ENCODE measurements at places on chromosomes 5 and 9. TPM values are rescaled to one million over a fixed set of nuclear protein-coding genes. Genes with fewer than 3 reads are reported as not detected.
A peak's percentile ranks its signal among the peaks of the same experiment; 100 is the strongest.

- no peak for DNase-seq
- peaks cover 2% of the 10 kb centered on the region for H3K27me3 ChIP-seq
- H3K27ac ChIP-seq = no peak overlapping the region
- no peaks in the 10 kb centered on the region for H3K4me1 ChIP-seq
- peaks cover 7% of the 10 kb centered on the region for H3K36me3 ChIP-seq
Measured at GRCh38 chr9:70229026-70229425, 29.8 kb upstream of the SMC5 start.

The PCDHGC5 gene
- 2.9 TPM for total RNA-seq

The SOX30 gene
- 0.15 TPM for total RNA-seq

GRCh38 chr9:137294681-137295237 is 7.3 kb downstream of the NRARP start:
- DNase-seq = peak; percentile 36
- peaks cover 11% of the 10 kb centered on the region for H3K27me3 ChIP-seq
- peaks cover 28% of the 10 kb centered on the region for H3K4me1 ChIP-seq
- H3K27ac ChIP-seq = peak overlapping the region; percentile 82
- peak overlapping the region; percentile 84 for H3K4me3 ChIP-seq

DNA sequence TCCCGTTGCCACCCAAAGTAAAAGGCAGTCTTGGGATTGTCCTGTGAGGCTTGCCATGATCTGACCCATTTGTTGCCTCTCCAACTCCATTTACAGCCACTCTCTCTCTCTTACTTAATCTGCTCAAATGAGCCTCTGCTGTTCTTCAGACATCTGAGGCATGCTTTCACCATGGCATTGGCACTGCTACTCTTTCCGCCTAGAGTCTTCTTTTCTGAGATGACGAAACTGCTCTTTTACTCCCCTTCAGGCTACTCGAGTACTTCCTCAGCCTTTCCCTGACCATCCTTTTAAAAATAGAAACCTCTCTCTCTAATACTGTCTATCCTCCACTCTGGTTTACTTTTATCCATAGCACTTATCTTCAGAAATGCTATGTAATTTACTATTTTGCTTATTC is 9.0 kb downstream of the FOCAD start:
- DNase-seq = no peak
- no peak overlapping the region for H3K4me3 ChIP-seq
- no peaks in the 10 kb centered on the region for H3K36me3 ChIP-seq
- peaks cover 10% of the 10 kb centered on the region for H3K4me1 ChIP-seq

GRCh38 chr9:25681266-25681665 is 3.0 kb upstream of the TUSC1 start:
- H3K36me3 ChIP-seq = no peaks in the 10 kb centered on the region
- peaks cover 1% of the 10 kb centered on the region for H3K27me3 ChIP-seq
- no peak overlapping the region for H3K4me3 ChIP-seq
- peaks cover 4% of the 10 kb centered on the region for H3K4me1 ChIP-seq
- DNase-seq = no peak

DNA sequence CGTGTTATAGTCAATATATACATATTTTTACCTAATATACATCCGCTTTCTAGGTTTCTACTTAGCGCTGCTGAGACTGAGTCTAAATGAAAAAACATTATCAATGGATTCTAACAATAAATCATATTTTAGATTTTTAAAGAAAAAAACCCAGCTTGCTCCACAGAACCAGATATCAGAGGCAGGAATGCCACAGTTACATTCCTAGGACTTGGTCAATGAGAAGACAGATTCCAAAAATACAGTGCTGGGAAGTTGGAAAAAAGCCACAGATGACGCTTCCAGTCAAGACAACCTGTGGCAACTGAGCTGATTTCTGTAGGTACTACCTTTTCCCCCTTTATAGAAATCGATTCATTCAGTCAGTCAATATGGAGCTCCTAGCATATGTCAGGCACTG is 577 bp upstream of the CCDC112 start:
- peaks cover 9% of the 10 kb centered on the region for H3K4me1 ChIP-seq
- no peaks in the 10 kb centered on the region for H3K27me3 ChIP-seq
- H3K4me3 ChIP-seq = no peak overlapping the region
- DNase-seq = no peak
- no peak overlapping the region for H3K27ac ChIP-seq

The ATP10B gene
- total RNA-seq = not detected

The MAN2A1 gene
- total RNA-seq = 83.6 TPM

The DNAJC25 gene
- total RNA-seq = 3.9 TPM

The PROB1 gene
- total RNA-seq = 7.3 TPM

DNA sequence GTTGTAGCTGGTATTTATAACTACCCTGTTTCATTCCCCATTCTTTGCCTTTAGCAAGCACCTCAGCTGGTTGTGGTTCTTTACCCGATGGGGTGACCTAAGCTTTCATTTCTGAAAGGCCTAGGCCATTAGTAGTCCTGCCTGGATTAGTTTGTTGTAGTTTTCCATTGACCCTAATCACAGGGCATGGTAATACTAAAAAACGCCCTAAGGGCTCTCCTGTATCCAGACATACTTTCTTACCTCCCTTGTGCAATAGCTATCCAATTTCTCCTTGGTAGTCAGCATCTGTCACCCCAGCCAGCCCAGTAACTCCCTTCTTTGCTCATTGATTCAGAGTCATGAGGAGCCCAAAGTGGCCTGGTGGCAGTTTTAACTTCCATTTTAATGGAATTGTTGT is 24.0 kb downstream of the TMOD1 start:
- no peaks in the 10 kb centered on the region for H3K27me3 ChIP-seq
- no peak overlapping the region for H3K4me3 ChIP-seq
- H3K36me3 ChIP-seq = no peaks in the 10 kb centered on the region
- H3K27ac ChIP-seq = no peak overlapping the region
- H3K4me1 ChIP-seq = no peaks in the 10 kb centered on the region

The SH3PXD2B gene
- total RNA-seq = 74.1 TPM

GRCh38 chr9:19456426-19456825 is 47.6 kb downstream of the ACER2 start:
- H3K36me3 ChIP-seq = no peaks in the 10 kb centered on the region
- DNase-seq = no peak
- H3K27ac ChIP-seq = no peak overlapping the region
- peaks cover 8% of the 10 kb centered on the region for H3K4me1 ChIP-seq

The KIF4B gene
- 0.54 TPM for total RNA-seq

DNA sequence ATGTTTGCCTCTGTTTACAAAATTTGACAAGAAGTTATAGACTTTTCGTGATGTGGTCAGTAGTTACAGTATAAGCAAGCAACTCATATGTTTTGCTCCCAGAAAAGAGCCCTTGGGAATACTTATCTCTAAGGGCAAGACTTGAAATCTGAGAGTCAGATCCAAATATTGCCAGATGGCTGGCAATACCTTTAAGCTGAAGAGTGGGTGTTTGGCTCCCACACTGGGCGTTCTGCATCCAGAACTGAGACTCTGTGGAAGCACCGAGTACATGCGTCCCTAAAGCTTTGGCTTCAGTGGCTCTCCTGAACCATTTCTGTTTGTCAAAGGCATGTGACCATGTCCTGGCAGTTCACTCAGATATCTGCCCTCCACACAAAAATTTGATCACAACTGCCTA is 194.1 kb downstream of the DCP2 start:
- no peak overlapping the region for H3K27ac ChIP-seq
- no peaks in the 10 kb centered on the region for H3K36me3 ChIP-seq
- no peaks in the 10 kb centered on the region for H3K4me1 ChIP-seq
- no peak overlapping the region for H3K4me3 ChIP-seq
- no peak for DNase-seq

- no peaks in the 10 kb centered on the region for H3K4me1 ChIP-seq
- no peak for DNase-seq
- no peak overlapping the region for H3K4me3 ChIP-seq
- H3K36me3 ChIP-seq = no peaks in the 10 kb centered on the region
Measured at GRCh38 chr9:134494273-134494815, 147.3 kb upstream of the COL5A1 start.

GRCh38 chr5:56356121-56356835 is 123.1 kb upstream of the ANKRD55 start:
- H3K4me1 ChIP-seq = peaks cover 11% of the 10 kb centered on the region
- H3K4me3 ChIP-seq = no peak overlapping the region
- no peak overlapping the region for H3K27ac ChIP-seq
- no peaks in the 10 kb centered on the region for H3K36me3 ChIP-seq

DNA sequence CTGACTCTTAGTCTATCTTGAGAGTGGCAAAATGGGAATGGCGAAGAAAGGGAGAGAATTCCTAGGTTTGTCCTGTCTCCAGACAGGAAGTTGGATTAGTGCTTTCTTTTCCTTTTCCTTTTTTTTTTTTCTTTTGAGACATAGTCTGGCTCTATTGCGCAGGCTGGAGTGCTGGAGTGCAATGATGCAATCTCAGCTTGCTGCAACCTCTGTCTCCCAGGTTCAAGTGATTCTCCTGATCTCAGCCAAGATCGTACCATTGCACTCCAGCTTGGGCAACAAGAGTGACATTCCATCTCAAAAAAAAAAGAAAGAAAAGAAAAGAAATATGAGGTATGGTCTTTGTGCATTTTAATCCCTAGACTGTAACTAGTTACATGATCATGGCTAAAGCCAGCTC is 12.6 kb upstream of the KIF27 start:
- no peak overlapping the region for H3K4me3 ChIP-seq
- H3K36me3 ChIP-seq = no peaks in the 10 kb centered on the region
- H3K27ac ChIP-seq = peak overlapping the region; percentile 89
- peaks cover 1% of the 10 kb centered on the region for H3K27me3 ChIP-seq
- H3K4me1 ChIP-seq = peaks cover 25% of the 10 kb centered on the region
- DNase-seq = no peak

GRCh38 chr9:79242489-79242888 is 329.3 kb upstream of the TLE4 start:
- H3K27ac ChIP-seq = no peak overlapping the region
- H3K36me3 ChIP-seq = no peaks in the 10 kb centered on the region
- DNase-seq = no peak
- no peaks in the 10 kb centered on the region for H3K27me3 ChIP-seq
- no peaks in the 10 kb centered on the region for H3K4me1 ChIP-seq

- no peaks in the 10 kb centered on the region for H3K4me1 ChIP-seq
- DNase-seq = no peak
- peaks cover 3% of the 10 kb centered on the region for H3K36me3 ChIP-seq
- no peak overlapping the region for H3K27ac ChIP-seq
- H3K4me3 ChIP-seq = no peak overlapping the region
Measured at GRCh38 chr5:123610209-123610608, 98.2 kb downstream of the CSNK1G3 start.

All from endothelial cell (in vitro differentiated cells).